ENCODE measurements at places on chromosomes 16 and 17.

- peak; percentile 63 for DNase-seq
- H3K4me3 ChIP-seq, result peak overlapping the region; percentile 51
- H3K27me3 ChIP-seq, result peaks cover 21% of the 10 kb centered on the region
- no peaks in the 10 kb centered on the region for H3K36me3 ChIP-seq
- peaks cover 26% of the 10 kb centered on the region for H3K4me1 ChIP-seq
Observed at GRCh38 chr16:6019490-6019991, 921.9 kb upstream of the EEF2KMT start.

GRCh38 chr17:56319531-56319930, 166.3 kb downstream of the ANKFN1 start:
- no peak overlapping the region for H3K4me3 ChIP-seq
- peak; percentile 62 for DNase-seq
- H3K36me3 ChIP-seq, result no peaks in the 10 kb centered on the region
- H3K4me1 ChIP-seq, result peaks cover 3% of the 10 kb centered on the region
- H3K27ac ChIP-seq, result no peak overlapping the region

DNA sequence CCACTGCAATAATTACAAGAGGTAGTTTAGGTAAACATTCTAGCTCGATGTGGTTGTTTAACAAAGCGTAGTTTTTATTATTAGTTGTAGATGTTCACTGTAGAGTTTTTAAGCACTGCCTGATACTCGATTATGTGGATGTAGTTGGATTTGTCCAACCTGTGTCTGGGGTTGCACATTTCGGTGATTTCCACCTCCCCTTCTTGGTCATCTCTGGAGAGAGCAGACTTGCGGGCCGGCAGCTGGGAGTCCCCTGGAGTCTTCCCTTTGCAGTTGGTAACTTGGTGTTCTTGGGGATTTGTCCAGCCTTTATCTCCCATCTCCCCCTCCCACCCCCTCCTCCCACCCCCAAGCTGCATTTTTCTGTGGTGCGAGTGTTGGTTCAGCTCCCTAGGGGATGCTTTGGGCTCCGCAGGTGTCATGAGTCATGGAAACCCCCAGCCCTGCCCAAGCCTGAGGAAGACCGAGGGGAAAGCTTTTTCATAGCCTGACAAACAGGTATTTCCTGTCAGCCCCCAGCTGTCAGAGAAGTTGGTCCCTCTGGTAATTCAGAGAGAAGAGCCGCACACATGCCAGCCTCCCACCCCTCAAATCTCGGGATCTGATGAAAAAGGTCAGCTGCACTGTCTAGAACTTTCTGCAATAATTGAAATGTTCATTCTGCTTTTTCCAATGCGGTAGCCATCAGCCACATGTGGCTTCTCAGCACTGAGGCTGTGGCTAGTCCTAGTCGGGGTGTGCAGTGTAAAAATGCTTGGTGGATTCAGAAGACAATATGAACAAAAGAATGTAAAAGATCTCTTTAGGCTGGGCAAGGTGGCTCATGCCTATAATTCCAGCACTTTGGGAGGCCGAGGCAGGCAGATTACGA, 50.3 kb downstream of the KSR1 start:
- no peaks in the 10 kb centered on the region for H3K36me3 ChIP-seq
- peaks cover 33% of the 10 kb centered on the region for H3K4me1 ChIP-seq
- no peak for DNase-seq

GRCh38 chr17:72693151-72693878, 399.2 kb downstream of the SLC39A11 start:
- no peaks in the 10 kb centered on the region for H3K27me3 ChIP-seq
- H3K4me1 ChIP-seq, result peaks cover 13% of the 10 kb centered on the region
- no peak overlapping the region for H3K27ac ChIP-seq

DNA sequence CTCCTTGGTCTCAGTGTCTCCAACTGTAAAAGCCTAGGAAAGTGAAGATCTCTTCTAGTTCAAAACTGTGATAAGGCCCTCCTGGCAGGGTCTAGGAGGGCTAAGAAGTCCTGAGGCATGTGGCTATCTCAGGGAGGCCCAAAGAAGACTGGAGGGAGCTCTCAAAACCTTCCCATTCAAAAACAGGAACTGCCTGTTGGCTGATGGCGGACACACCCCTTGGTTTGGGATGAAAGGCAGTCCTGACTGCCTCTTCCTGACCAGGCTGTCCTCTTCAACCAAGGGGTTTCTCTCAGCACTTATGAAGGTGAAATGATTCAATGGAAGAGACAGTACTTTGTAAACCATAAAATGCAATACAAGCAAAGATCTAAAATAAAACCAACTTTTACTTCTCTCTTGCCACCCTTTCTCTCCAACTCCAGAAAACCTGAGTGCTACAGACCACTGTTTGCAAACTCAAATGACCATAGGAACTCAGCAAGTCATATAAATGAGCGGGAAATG, 4.7 kb downstream of the ZNF764 start:
- H3K27me3 ChIP-seq, result no peaks in the 10 kb centered on the region
- no peak overlapping the region for H3K4me3 ChIP-seq
- peaks cover 21% of the 10 kb centered on the region for H3K4me1 ChIP-seq

All from spinal cord (tissue), 10 donors.